ENCODE measurements at places on chromosomes 13 and 19.

DNA sequence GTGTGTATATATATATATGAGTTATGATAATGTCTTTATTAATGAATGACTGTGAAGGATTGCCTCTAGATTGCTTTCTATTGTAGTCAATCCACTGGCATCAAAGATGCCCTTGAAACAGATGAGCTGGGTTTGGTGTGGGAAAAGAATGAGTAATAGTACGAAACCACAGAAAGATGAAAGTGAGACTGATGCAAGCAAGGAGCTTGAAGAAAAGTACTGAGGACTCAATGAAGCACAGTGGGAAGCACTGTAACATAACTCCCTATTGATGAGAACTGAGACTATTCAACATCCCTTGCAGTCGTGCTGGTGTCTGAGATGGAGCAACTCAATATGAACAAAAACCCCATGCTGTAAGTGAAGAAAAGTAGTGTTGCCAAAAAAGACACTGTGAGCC is 1794.2 kb downstream of the SLITRK5 start:
- DNase-seq = no peak

DNA sequence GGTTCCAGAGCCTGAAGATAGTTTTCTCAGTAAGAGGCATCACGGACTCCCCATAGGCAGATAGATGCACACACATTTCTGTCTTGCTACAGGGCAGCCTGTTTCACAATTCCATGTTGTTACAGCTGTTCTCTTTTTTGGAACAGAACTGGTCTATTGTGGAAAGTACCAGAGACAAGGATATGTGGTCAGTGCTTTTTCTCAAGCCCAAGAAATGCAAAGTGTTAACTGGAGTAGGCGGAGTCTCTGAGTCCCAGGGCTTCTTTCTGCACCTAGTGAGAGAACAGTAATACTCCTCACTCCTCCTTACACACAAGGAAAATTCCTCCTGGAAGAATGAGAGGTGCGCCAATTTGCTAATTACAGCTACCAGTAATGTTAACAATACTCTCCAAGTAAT is 141.6 kb upstream of the ARGLU1 start:
- no peak for DNase-seq

- DNase-seq = no peak
Observed at GRCh38 chr13:46778095-46778494, 18.9 kb downstream of the ESD start.

DNA sequence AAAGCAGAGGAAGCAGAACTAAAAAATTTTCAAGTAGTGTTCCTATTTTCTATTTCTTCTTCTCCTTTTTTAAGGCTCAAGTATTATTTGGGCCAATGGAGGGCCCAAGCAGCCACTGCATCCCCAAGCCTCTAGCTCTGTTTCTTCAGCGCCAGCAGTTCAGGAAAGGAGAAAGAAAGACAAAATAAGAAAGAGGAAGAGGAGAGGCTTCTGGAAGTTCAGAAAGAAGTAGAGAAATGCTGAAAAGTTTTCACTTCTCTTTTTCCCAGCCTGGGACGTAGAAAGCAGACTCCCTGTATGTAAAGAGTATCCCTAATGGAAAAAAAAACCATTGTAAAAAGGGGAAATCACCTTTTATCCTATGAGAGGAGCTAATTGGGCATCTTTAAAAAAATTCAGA is 165.5 kb upstream of the KLF12 start:
- no peak for DNase-seq

DNA sequence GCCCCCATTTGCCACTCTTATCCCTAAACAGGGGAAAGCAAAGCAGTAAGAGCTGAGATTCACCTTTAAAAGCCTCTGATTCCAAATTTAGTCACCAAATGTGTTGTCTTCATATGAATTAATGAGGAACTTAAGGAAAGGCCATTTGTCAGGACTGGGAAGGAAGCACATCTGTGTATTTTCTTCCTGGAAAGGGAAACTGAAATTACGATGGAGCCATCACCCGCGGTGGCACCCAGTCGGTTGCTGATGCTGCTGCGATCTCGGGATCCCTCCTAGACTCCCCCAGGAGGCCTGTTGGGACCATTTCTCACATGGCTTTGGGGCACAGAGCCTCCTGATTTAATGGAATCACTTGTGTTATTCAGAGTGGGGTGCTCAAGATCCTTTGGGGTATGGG is 7.4 kb upstream of the IL4I1 start:
- no peak for DNase-seq

DNA sequence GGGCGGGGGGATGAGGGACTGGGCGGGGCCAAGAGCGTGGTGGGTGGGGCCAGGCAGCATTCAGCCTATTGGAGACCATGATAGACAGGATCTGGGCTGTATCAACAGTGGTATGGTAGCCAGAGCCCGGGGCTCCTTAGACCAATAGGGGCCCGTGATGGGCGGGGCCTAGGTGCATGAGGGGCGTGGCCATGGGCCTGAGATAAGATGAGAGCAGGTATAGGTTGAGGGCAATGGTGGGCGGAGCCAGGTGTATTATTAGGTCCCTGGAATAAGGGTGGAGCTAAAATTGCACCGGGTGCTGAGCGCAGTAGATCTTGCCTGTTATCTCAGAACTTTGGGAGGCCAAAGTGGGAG is 5.3 kb downstream of the ABCA7 start:
- peak; percentile 65 for DNase-seq

DNA sequence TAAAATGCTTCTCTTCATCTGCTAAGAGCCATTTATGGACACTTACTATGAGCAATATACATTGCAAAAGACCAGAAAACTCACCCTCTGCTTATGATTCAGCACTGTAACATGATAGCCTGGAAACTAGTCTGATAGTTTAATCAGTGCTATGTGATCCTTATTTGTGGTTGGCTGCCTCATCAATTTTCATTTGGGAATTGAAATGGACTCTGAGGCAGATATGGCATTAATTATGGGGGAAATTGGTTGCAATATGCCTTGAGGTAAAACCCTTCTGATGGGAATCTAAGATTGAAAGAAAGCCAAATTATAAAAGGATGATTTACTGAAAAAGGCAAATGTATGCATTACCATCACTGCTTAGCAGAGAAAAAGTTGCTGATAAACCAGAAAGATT is 33.5 kb downstream of the FAM216B start:
- no peak for DNase-seq

- DNase-seq = no peak
Observed at GRCh38 chr13:41064493-41064892, 3.2 kb downstream of the WBP4 start.

GRCh38 chr13:26075498-26075897 is 23.7 kb upstream of the SHISA2 start:
- DNase-seq = peak; percentile 11

- no peak for DNase-seq
Observed at GRCh38 chr19:11165486-11166030, 10.0 kb upstream of the SPC24 start.

DNA sequence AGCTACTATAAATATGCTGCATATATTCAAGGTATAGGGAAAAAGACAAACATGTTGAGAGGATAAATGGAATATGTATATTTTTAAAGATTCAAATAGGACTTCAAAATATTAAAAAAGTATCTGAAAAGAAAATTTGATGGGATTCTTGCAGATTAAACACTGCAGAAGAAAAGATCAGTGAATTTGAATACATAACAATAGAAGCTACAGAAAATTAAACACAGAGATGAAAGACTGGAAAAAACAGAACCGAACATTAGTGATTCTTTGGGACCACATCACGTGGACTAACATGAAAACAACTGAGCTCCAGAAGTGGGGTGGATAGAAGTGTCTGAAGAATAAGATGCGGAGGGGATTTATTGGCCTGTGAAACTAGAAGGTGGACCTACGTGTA is 217.2 kb downstream of the RFC3 start:
- DNase-seq = no peak

DNA sequence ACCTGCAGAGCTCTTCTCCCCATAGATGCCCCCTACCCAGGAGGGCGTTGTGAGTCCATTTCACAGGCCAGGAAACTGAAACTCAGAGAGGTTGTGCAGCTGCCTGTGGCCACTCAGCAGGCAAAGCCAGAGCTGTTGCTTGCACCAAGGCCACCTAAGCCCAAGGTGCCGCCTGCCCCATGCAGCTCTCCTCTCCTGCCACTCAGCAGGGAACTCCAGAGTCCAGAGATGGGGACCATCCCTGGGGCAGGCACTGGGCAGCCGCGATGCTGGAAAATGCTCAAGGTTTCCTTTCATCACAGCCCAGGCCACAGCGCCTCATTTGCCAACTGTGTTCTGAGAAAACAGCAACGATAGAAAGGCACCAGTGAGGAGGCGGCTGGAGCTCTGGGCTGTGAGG is 41.0 kb upstream of the PEPD start:
- no peak for DNase-seq

GRCh38 chr13:37966266-37966665 is 96.7 kb upstream of the TRPC4 start:
- DNase-seq = no peak

GRCh38 chr19:45069056-45069455 is 7.2 kb downstream of the ZNF296 start:
- DNase-seq = peak; percentile 66

DNA sequence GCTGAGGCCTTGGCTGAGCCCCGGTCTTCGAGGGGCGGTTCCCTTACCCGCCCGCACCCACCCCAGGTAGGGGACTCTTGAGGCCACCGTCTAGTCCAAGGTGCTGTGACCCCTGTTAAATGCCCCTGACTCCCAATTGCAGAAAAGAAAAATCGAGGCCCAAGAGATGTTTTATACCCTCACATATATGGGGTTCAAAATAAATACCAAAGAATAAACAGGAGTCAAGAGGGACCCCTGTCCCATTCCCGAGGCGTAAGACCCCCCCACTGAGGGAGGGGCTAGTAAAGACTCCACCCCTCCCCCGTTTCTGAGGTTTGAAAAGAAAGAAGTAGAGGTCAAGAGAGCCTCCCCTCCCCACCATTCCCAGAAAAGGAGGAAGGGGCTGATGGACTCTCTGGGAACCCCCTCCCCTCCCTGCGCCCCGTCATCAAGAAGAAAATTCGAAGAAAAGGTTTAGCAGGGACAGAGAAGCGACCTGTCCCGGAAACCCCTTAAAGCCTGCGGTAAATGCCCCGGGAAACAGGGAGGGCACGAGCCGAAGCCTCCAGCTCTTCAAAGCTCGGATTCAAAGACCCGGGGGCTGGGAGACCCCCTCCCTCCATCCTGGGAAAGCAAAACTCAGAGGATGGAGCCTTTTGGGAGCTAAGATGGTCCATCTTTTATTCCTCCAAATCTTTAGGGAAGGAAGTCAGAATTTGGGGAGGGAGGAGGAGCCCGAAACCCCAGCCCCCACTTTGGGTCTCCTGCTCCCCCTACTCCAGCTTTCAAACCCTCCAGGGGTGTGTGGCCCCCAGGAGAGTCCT is 755 bp upstream of the RAB3A start:
- peak; percentile 61 for DNase-seq

DNA sequence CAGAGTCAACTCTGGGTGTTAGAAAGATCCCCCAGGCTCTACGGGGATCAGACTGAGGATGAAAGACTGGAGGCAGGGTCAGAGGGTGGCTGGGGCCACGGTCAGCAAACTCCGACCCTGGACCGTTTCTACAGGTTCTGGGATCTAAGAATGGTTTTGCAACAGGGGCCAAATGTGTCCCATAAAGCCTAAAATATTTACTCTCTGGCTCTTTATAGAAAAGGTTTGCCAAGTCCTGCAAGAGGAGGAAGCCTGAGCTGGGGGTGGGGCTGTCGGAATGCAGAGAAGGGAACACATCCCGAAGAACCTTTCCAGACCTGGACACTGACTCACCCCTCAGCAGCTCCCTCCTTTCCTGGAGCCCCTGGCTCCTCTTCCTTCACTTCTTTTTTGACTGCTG is 20.7 kb downstream of the LIG1 start:
- DNase-seq = no peak

DNA sequence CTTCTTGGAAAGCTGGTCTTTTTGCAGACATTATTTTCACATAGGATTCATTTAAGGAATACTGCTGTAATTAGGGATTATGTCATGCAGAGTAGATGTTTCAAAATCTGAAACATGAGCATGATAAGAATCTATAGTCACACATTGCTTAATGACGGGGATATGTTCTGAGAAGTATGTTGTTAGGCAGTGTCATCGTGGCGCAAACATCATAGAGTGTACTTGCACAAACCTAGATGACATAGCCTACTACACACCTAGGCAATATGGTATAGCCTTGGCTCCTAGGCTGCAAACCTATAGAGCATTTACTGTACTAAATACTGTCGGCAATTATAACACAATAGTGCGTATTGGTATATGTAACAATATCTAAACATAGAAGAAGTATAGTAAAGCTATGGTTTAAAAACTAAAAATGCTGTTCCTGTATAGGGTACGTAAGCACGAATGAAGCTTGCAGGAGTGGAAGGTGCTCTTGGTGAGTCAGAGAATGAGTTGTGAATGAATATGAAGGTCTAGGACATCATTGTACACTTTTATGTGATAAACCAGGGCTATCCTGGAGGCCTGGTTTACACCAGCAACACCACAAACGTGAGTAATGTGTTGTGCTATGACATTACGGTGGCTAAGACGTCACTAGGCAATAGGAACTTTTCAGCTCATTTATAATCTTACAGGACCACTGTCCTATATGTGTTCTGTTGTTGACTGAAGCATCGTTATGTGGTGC is 283.1 kb downstream of the MTUS2 start:
- DNase-seq = no peak

- no peak for DNase-seq
Observed at GRCh38 chr13:44303681-44304432, 69.8 kb upstream of the SERP2 start.

DNA sequence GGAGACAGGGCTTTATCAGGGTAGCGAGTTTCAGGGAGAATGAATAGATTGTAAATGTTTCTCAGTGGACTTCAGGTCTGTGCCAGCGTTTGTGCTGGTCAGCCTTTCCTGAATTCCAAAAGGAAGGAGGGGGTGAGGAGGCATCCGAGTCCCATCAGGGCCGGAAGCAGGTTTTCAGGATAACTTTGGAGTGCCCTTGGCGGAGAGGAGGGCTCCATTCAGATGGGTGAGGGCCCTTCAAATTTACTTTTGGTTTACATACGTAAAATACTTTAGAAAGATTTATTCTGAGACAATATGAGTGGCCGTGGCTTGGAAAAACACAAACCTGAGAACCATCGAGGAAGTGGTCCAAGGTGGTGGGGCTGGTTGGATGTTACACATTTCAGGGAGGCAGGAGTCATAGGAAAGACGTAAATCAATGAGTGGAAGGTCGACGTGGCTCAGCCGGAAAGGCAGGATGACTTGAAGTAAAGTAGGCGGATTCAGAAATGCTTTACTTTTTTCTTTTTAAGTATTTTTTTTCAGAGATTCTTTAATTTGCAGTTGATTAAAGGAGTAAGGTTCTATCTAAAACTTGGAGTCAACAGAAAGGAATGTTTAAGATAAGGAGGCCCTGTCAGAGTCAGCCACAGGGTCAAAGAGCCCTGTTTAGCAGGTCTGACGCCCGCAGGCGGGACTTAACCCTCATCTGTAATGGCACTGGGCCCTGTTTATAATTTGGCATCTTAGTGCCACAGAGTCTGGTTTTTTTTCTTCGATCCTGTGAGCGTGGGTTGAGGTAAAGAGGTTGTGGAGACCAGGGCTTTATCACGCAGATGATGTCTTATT is 32.8 kb downstream of the ATP11A start:
- peak; percentile 30 for DNase-seq
